ENCODE measurements at places on chromosomes 16 and 17. TPM values are rescaled to one million over a fixed set of nuclear protein-coding genes. Genes with fewer than 3 reads are reported as not detected.

GRCh38 chr16:27824006-27824405 is 239.5 kb downstream of the GSG1L start:
- no peak for DNase-seq

DNA sequence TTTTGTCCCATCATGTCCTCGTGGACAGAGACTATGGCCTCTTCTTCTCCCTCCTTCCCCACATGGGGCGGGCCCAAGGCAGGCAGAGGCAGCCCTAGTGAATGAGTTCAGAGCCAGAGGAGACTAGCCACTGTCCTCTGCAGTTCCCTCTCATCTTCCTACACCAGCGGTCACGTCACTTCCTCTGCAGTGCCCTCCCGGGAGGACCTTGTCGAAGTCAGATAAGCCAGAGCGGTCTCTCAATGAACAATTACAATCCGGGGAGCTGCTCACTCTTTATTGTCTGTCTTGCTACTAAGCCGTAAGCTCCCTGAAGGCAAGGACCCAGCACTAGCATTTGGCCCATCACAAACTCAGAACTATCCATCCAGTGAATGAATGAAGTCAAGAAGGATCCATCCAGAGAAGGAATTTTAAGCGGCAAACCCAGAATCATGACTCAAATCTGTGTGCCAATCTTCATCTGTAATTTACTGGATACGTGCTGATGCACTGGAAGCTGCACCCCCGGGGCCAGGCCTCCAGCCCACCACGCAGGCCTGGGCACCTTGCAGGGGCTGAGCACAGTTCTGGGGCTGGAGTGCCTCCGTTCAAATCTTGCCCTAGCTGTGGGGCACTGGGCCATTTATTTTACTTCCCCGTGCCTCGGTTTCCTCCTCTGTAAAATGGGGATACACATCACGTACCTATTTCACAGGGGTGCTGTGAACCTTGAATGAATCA is 18.1 kb downstream of the ZNF423 start:
- DNase-seq, result no peak

DNA sequence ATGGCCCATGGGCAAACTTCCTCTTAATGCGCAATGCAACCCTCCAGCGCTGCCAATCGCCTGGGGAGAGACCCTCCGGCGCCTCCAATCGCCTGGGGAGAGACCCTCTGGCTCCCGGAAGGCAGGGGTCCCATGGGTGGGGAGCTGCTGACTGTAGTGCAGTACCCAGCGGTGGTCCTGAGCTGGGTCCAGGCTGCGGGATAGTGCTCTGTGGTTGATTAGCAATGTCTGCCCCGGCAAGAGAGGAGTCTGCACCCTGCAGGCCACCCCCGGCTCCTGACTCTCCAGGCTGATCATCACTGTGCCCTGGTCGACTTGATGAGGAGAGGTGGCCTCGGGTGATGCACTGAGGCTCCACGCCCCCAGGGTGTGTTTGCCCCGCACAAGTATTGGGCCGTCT is 44.6 kb upstream of the ZNF469 start:
- no peak for DNase-seq

DNA sequence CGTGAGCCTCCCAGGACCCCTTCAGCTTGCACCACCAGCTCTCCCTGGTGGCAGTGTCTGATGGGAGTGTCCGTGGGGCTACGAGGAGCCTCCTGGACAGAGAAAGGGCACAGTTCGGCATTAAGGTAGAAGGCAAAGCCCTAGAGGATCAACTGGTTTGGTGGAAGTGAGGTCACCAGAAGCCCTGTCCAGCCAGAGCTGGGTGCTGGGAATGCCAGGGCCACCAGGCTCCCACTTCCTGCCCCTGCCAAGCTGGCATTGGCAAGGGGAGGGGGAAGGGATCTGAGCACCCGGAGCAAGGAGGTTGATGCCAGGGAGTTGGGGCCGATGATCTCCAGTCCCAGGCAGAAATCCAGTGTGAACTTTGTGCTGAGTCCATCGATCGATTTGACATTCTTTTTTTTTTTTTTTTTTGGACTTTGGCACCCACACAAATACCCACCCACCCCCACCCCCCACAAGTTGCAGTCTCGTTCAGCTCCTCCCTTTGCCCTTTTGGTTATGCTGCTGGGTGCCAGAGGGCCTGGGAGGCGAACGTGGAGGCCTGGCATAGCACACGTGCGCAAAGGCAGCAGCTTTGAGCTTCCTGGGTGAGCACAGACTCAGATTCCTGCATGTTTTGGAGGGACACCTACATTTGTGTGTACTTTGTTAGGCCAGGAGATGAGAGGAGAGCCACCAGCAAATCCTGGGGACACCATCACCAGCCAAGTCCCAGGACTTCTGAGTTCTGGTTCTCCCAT is 2.1 kb downstream of the NHERF1 start:
- DNase-seq, result no peak

Gene KRTAP4-1
- not detected for total RNA-seq

Gene KCNJ2
- total RNA-seq, result 19.1 TPM

Gene ADGRG1
- total RNA-seq, result 26.9 TPM
